CD4-positive, alpha-beta T cell treated with Interleukin-12 subunit alpha and Interleukin-12 subunit beta, for 1 hour (primary cell): ENCODE measurements at places on chromosomes 12 and 14.

DNA sequence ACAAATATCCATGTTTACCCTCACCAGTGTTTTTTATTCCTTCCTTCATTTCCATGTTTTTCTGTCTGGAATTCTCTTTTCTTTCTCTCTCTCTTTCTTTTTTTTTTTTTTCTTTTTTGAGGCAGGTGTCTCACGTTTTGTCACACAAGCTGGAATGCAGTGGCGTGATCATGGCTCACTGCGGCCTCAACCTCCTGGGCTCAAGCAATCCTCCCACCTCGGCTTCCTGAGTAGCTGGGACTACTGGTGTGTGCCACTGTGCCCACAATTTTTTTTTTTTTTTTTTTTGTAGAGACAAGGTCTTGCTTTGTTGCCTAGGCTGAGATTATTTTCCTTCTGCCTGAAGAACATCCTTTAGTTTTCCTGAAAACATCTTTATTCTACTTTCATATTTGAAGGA, 15.0 kb upstream of the AMIGO2 start:
- DNase-seq, result no peak

DNA sequence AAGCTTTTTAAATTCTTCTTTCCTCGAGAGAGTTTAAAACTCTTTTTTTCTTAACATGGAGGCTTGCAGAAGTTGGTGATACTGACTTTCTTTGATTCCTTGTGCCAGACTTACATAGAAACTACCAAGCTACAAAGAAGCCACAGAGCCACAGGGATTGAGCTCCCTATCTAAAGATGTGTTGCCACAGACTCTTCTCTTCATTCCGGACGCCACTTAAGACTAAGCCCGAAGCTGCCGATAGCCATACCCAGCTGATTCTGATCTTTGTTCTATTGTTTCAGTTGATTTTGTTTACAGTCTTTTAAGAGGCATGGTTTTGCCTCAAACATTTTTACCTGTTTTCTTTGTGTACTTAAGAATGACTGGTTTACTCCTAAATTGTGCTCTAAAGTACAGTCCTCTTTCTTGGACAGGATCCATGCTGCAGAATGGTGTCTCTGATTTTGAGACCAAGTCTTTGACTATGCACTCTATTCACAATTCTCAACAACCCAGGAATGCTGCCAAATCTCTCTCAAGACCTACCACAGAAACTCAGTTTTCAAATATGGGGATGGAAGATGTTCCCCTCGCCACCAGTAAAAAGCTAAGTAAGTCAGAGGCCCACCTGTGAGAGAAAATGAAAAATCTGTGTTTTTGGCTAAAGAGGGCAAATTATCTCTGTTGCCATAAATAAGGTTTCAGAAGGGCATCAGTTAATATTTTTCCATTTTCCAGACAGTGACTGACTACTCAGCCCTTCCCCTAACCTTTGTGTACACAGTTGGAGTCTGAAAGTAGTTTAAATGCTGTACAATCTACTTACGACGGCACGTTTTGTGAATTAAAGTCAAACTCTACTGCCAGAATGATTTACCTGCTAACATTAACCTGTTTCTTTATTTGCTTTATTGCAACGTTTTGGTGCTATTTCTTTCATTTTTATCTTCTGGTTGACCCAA, 42.1 kb upstream of the KCNH3 start:
- DNase-seq, result no peak

GRCh38 chr12:128543460-128543859, 276.5 kb downstream of the TMEM132C start:
- DNase-seq, result no peak

DNA sequence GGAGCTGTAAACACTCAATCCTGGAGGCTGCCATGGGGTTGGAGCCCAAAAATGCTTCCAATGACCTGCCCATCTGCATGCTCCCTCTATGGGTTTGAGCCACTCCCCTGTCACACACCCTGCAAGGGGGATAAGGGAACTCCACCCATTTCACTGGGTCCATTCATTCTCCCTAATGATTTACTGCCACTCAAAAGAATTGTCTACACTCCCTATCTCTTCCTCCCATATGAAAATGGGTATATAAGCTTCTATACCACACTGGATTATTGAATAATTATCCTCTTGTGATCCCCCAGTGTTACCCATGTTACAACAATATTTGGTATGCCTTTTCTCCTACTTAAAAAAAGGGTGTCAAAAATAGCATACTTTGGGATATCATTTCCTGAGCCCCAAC, 260.8 kb upstream of the CCDC196 start:
- DNase-seq, result no peak

DNA sequence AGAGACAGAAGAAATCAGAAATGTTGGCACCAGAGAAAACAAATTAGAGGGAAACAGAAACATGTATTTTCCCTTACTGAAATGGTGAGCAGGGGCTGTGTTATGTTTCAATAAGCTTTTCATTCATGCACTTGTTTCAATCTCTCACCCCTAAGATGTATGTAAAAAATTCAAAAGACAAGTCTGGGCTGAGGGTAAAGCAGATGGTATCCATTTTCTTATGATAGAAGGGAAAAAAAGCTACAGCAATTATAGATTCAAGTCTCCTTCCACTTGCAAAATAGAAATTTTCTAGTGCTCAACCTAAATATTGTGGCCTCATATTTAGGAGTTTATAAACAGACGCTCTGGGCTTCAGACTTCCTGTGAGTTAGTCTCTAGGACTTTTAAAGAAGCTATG, 138.3 kb downstream of the ST8SIA1 start:
- no peak for DNase-seq
